Retina (tissue), 1 donor: ENCODE measurements at places on chromosomes 12 and 14.

GRCh38 chr14:29681316-29681715, 246.3 kb downstream of the PRKD1 start:
- no peak for DNase-seq

- DNase-seq: no peak
Measured at GRCh38 chr14:105563347-105563737, 37.0 kb downstream of the TMEM121 start.

GRCh38 chr12:122374707-122375106, 47.8 kb downstream of the CLIP1 start:
- no peak for DNase-seq

DNA sequence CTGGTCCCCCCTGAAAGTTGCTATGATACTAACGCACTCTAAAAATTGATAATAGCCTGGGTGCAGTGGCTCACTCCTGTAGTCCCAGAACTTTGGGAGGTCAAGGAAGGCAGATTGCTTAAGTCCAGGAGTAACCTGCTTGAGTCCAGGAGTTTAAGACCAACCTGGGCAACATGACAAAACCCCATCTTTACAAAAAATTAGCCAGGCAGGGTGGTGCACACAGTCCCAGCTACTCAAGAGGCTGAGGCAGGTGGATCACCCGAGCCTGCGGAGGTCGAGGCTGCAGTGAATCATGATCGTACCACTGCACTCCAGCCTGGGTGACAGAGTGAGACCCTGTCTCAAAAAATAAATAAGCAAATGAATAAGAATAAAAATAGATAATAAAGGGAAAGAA, 42.9 kb downstream of the HEATR5A start:
- no peak for DNase-seq

DNA sequence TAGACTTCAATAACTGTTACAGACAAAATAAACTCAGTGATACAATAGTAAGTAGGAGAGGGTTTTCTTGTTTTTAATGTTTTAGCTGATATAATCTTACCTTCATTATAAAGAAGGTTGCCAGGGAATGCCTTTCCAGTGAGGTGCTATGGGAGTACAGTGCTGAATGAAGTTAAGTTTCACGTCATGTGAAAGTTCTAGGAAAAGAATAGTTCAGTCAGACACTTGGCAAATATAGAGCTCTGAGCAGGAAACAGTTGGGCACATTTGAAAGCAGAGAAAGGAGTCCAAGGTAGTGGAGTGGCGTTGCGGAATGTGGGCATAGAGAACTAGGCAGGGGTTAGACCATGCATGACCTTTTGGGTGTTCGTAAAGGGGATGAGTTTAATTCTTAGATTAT, 88.6 kb upstream of the DCN start:
- DNase-seq: no peak

DNA sequence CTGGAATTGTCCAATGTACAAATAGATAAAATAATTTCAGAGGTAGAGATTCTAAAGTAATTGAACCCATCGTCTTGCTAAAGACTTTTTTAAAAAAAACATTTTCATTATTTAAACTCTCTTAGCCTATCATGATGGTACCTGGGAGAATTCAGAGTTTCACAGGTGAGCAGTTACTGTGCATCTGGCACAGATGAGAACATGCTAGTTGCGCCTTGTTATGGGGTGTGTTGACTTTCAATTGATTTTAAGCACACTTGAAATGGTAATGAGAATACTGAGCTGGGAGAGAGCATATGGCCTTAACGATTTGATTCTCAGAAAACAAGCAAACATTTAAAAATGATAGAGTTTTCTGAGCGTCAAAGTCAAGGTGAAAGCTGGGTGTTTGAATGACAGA, 66.6 kb downstream of the FLRT2 start:
- no peak for DNase-seq

DNA sequence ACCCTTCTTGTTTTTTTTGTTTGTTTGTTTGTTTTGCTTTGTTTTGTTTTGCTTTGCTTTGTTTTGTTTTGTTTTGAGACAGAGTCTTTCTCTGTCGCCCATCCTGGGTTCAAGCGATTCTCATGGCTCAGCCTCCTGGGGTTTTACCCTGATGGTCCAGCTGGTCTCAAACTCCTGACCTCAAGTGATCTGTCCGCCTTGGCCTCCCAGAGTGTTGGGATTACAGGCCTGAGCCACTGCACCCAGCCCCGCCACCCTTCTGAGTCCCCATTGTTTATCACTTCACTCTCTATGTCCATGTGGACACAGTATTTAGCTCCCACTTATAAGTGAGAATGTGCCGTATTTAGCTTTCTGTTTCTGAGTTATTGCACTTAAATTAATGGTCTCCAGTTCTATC, 36.9 kb upstream of the BICD1 start:
- no peak for DNase-seq

DNA sequence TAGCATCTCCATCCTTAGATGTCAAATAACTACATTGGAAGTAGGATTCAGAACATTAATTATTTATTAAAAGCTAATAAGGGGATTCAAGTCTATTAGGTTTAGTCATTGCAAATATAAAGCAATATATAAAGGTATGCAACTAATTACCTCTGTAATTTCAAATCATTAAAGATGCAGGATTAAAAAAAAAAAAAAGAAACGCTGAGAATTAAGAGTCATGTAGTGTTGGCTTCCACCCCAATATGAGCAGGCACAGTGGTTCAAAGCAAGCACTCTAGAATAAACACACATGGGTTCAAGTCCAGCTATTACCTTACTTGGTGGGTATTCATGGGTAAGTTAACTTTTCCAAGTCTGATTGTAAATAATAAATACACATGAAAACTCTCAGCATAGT, 10.9 kb downstream of the SPTB start:
- DNase-seq: no peak

DNA sequence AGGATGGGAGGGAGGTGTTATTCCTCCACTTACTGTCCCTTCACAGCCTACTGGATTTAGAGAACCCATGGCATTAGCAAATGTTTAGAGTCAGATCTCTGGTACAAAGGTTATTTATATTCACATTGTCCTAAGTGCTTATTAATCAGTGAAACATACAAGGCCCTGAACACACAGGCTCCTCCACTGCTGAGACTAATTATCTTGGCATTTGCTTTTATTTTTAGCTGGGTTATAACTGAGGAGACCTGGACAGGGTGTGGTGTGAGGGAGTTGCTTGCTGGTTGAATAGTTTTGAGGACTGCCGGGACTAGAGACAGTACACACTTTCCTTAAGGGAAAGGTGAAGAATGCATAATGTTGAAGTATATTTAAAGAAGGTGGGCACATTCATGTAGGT, 77.5 kb downstream of the FIGNL2 start:
- no peak for DNase-seq

DNA sequence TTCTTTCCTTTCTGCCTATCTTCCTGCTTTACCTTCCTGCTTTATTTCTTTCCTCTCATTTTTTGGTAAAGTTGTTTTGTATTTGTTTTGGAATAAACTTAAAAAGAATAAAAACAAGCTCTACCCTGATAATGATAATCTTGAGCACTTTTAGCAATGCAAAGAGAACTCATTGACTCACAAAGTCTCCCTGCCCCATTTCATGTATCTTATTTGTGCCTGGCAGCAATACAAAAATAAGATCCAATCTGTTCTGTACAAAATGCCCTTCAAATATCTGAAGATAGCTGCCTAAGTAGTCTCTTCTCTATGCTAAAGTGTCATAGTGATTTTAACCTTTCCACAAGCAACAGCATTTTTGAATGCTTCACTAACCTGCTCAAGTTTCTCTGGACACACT, 31.1 kb upstream of the ETNK1 start:
- no peak for DNase-seq
